Activated T-helper 17 cell treated with anti-CD3 and anti-CD28 coated beads, Interleukin-2, amount 50 U/mL, for 72 hours (primary cell): ENCODE measurements at places on chromosomes 1 and 21. TPM values are rescaled to one million over a fixed set of nuclear protein-coding genes. Genes with fewer than 3 reads are reported as not detected.

GJA8 gene
- total RNA-seq = not detected

CASQ1 gene
- not detected for total RNA-seq

FAM131C gene
- total RNA-seq = 0.24 TPM

LDLRAD1 gene
- total RNA-seq = not detected

SLC39A1 gene
- total RNA-seq = 109 TPM

FBLIM1 gene
- not detected for total RNA-seq

CTBS gene
- total RNA-seq = 14.0 TPM

KRTAP10-3 gene
- total RNA-seq = not detected

GCSAML gene
- total RNA-seq = not detected

PLA2G5 gene
- not detected for total RNA-seq

ESRRG gene
- not detected for total RNA-seq

C1QA gene
- not detected for total RNA-seq

ADGRL4 gene
- total RNA-seq = not detected

CYP4Z1 gene
- not detected for total RNA-seq

CFHR1 gene
- not detected for total RNA-seq

CCT3 gene
- 405 TPM for total RNA-seq

DIRAS3 gene
- not detected for total RNA-seq

FGR gene
- total RNA-seq = 1.2 TPM

GBP3 gene
- 5.7 TPM for total RNA-seq

OR1C1 gene
- total RNA-seq = not detected

ADAMTSL4 gene
- 0.29 TPM for total RNA-seq

GUCA2A gene
- total RNA-seq = not detected

PIGR gene
- total RNA-seq = 0.34 TPM

SLC1A7 gene
- total RNA-seq = not detected

MATN1 gene
- 0.52 TPM for total RNA-seq

TMEM81 gene
- 3.1 TPM for total RNA-seq

S100A13 gene
- total RNA-seq = 7.9 TPM

FMOD gene
- total RNA-seq = not detected

RAB4A gene
- total RNA-seq = 35.2 TPM

LCA5L gene
- not detected for total RNA-seq

MAP1LC3C gene
- total RNA-seq = not detected

GABRD gene
- total RNA-seq = not detected

NEK2 gene
- total RNA-seq = 31.6 TPM
